Cardiac muscle cell (in vitro differentiated cells and primary cell): ENCODE measurements at places on chromosomes 3 and 15.

DNA sequence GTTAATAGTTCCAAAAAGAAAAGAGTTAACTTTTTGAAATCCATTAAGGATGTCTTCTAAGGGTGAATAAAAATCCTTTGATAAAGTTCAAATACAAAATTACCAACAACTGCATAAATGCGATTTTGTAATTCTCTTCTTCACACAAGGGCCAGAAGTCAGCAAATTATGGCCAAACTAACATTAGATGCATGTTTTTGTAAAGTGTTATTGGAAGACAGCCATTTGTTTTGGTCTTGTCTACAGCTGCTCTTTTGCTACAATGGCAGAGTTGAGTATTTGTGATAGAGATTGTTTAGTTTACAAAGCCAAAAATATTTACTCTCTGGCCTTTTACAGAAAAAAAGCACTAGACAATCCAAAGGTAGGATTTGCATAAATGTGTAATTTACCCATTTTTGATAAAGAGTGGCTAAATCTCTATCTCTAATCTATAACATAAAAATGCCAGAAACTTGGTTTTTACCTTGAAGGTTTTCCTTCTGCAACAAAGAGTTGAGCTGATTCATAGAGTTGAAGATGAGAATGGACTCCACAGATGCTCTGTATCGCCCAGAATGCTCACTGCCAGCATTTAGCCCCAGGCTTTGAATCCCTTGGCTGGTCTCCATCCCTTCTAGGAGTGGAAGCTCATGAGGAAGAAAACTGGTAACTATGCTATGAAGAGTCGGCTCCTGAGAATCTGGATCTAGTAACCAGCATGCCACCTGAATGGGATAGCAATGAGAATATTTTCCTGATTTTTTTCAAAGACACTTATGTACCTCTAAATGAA lies 64.5 kb downstream of the POLQ start:
- H3K4me3 ChIP-seq: no peak overlapping the region
- H3K36me3 ChIP-seq: no peaks in the 10 kb centered on the region
- no peaks in the 10 kb centered on the region for H3K27me3 ChIP-seq
- H3K27ac ChIP-seq: no peak overlapping the region
- DNase-seq: no peak

DNA sequence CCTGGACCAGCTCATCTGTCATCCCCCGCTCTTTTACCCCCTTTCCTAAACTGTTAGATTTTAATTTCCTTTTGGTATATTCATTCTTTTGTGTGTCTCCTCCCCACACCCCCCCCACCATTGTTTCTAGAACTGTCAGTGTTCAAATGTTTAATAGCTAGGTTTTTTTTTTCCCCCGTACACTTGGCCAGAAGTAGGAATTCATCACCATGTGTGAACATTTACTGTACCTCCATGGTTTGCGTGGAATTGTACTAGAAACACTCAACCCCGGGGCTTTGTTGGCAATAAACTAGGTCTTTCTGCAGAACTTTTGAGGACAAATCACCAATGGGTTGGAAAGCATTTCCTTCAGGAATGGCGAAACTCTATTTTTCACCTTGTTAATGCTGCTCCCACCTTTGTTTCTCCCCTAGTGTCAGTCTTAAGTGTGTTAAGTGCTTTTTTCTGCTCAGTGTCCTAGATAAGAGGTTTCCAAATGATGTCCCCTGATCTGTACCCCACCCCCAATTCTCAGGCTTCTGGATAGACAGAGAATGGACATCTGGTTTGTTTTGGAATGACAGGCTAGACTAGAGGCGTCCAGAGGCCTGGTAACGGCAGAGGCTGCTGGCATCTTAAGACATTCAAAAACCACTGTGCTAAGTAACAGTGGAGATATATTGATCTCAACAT lies 76.8 kb downstream of the SMAD3 start:
- no peak overlapping the region for H3K4me3 ChIP-seq
- peak overlapping the region; percentile 84 for H3K27ac ChIP-seq

- no peaks in the 10 kb centered on the region for H3K4me1 ChIP-seq
- no peak overlapping the region for H3K27ac ChIP-seq
- H3K36me3 ChIP-seq: no peaks in the 10 kb centered on the region
- DNase-seq: peak; percentile 44
These were observed 373.3 kb downstream of the GAP43 start for GRCh38 chr3:115996420-115997108.

- no peak for DNase-seq
- no peak overlapping the region for H3K4me3 ChIP-seq
- H3K27ac ChIP-seq: no peak overlapping the region
- no peaks in the 10 kb centered on the region for H3K36me3 ChIP-seq
These were observed 776.3 kb downstream of the TUSC7 start for GRCh38 chr3:117485841-117486240.

- peak; percentile 81 for DNase-seq
- H3K27me3 ChIP-seq: no peaks in the 10 kb centered on the region
- no peaks in the 10 kb centered on the region for H3K4me1 ChIP-seq
- no peak within 1 kb of the TSS for H3K27ac ChIP-seq
- H3K36me3 ChIP-seq: no peaks in the 10 kb centered on the region
These were observed at the start of gene SCG3 for GRCh38 chr15:51681303-51681963. Gene SCG3, plus strand, starts transcription at chr15:51681503. Its CDS starts 253 bp downstream, at chr15:51681756.

GRCh38 chr3:112519424-112520001 lies 20.2 kb upstream of the BTLA start:
- no peaks in the 10 kb centered on the region for H3K27me3 ChIP-seq
- no peak overlapping the region for H3K27ac ChIP-seq
- H3K4me1 ChIP-seq: no peaks in the 10 kb centered on the region
- no peaks in the 10 kb centered on the region for H3K36me3 ChIP-seq
- peak; percentile 88 for DNase-seq
- H3K4me3 ChIP-seq: no peak overlapping the region

DNA sequence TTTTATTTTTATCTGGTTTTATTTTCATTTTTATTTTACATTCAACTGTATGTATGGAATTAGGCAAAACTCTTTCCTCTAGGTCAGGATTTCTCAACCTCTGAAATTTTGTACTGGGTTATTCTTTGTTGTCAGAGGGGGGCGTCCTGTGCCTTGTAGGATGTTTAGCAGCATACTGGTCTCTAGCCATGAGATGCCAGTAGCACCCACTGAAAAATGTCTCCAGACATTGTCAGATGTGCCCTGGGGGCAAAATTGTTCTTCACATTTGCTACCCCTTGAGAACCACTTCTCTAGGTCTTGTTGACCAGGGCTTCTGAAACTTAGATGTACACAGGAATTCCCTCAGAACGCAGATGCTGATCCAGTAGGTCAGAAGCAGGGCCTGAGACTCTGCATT lies 5.4 kb downstream of the CHRNA5 start:
- H3K4me3 ChIP-seq: no peak overlapping the region
- no peak for DNase-seq
- H3K27me3 ChIP-seq: no peaks in the 10 kb centered on the region
- H3K36me3 ChIP-seq: no peaks in the 10 kb centered on the region
- peaks cover 12% of the 10 kb centered on the region for H3K4me1 ChIP-seq

- no peaks in the 10 kb centered on the region for H3K27me3 ChIP-seq
- peaks cover 36% of the 10 kb centered on the region for H3K4me1 ChIP-seq
- DNase-seq: peak; percentile 36
- peak overlapping the region; percentile 56 for H3K27ac ChIP-seq
- H3K36me3 ChIP-seq: no peaks in the 10 kb centered on the region
- H3K4me3 ChIP-seq: no peak overlapping the region
These were observed 60.8 kb downstream of the ZNF609 start for GRCh38 chr15:64521201-64521600.
